IMR-90 (cell line): ENCODE measurements at places on chromosomes 6 and 20. TPM values are rescaled to one million over a fixed set of nuclear protein-coding genes. Genes with fewer than 3 reads are reported as not detected.

ABHD16A gene
- polyA plus RNA-seq = 31.5 and 34.6 TPM in 2 replicates

BHLHE23 gene
- polyA plus RNA-seq = not detected in 2 replicates

SLC24A3 gene
- polyA plus RNA-seq = not detected in 2 replicates

PRR18 gene
- not detected in 2 replicates for polyA plus RNA-seq

MRPS10 gene
- polyA plus RNA-seq = 24.0 and 28.5 TPM in 2 replicates

PHF1 gene
- 47.2 and 50.8 TPM in 2 replicates for polyA plus RNA-seq

KCNK15 gene
- not detected in 2 replicates for polyA plus RNA-seq

TMEM217 gene
- polyA plus RNA-seq = 2.5 and 3.5 TPM in 2 replicates

SIRPB2 gene
- polyA plus RNA-seq = not detected in 2 replicates

CYB5R4 gene
- 2.7 and 3.2 TPM in 2 replicates for polyA plus RNA-seq

TMEM14A gene
- 20.9 and 25.1 TPM in 2 replicates for polyA plus RNA-seq

TINAG gene
- not detected in 2 replicates for polyA plus RNA-seq

CCM2L gene
- not detected in 2 replicates for polyA plus RNA-seq

LY6G6F gene
- not detected in 2 replicates for polyA plus RNA-seq

RIPOR3 gene
- polyA plus RNA-seq = 1.7 TPM in 2 replicates

TNXB gene
- polyA plus RNA-seq = 0.05 and 0.42 TPM in 2 replicates

KATNA1 gene
- polyA plus RNA-seq = 13.1 and 15.3 TPM in 2 replicates

RWDD1 gene
- polyA plus RNA-seq = 22.8 and 23.6 TPM in 2 replicates

ENPP3 gene
- 0.05 TPM in 1 of 2 replicates, not detected in the other for polyA plus RNA-seq

RPS10 gene
- 4,105 and 5,462 TPM in 2 replicates for polyA plus RNA-seq
